ENCODE measurements at places on chromosomes 3 and 15.

DNA sequence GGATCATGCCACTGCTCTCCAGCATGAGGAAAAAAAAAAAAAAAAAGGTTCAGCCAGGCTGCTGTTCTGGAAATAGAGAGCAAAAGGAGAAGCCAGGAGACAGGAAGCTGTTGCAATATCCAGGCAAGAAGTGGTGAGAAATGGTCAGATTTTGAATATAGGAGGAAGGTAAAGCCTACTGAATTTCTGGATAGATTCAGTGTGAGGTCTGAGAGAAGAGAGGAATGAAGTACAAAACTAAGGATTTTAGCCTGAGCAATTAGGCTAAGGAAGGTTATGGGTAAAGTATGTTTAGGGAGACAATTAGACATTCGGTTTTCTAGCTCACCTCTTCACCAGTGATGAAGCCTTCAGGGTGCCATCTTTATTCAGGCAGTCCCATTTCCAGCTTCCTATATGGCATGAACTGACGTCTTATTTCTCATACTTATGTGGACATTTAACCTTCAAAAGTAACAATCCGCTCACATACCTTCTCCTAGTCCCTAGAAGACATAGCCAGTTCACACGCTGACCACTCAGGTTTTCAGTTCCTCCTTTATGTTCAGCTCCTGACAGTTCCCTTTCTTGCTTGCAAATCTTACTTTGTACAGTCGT, 57.2 kb downstream of the KIF9 start:
- peak; percentile 83 for DNase-seq

GRCh38 chr3:148884261-148884660, 19.2 kb downstream of the CPA3 start:
- no peak for DNase-seq

GRCh38 chr3:132161608-132162007, 126.8 kb upstream of the CPNE4 start:
- DNase-seq = no peak

DNA sequence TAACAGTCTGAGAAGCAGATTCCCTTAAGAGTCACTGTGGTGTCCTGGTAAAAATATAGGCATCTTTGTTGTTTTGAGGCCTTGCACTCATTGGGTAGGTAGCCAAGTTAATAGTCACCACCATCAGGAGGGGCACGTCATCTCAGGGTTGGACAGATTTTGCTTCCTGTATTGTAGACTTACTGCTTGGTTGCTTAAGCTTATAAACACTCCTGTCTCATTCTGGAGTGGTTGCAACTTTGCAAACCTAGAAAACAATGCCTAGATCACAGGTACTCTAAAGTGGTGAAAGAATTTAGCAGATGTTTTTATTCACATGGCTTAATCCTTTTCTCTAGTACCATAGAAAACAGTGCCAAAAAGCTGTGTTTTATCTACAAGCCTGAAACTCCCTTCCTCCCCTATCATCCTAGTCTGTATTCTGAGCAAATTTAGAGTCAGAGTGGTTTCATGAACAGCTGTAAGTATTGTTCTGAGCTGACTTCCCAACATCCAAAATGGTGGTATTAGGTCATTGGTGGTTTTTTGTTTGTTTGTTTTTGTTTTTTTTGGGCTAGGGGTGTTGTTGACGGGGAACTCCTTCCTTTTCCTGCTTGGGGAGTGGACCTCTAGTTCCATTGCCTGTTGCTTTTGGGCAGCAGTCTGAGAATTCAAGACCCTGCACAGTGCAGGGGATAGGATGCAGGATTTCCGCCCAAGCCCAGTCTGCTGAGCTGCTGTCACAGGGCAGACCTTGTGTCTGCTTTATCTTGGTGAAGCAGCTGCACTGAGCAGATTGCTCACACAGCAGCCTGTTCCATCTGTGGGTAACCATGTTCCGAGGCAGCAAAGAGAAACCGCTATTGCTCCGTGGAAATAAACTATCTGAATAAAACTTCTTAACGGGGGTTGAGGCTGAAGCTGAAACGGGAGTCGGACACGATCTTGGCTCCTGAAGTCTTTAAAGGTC, 202.0 kb downstream of the AKAP13 start:
- no peak for DNase-seq

GRCh38 chr3:139537361-139537760, 2.2 kb downstream of the RBP1 start:
- DNase-seq = peak; percentile 91

DNA sequence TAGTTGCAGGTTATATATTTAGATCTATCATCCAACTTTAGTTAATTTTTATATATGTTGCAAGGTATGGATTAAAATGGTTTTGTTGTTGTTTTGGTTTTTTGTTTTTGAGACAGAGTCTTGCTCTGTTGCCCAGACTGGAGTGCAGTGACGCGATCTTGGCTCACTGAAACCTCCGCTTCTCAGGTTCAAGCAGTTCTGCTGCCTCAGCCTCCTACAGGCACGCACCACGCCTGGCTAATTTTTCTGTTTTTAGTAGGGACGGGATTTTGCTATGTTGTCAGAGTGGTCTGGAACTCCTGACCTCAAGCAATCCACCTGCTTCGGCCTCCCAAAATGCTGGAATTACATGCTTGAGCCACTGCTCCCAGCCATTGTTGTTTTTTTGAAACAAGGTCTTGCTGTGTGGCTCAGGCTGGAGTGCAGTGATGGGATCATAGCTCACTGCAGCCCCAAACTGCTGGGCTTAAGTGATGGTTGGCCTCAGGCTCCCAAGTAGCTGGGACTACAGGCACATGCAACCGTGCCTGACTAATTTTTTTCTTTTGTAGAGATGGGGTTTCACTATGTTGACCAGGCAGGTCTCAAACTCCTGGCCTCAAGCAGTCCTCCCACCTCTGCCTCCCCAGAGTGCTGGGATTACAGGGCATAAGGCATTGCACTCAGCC, 92.0 kb downstream of the ZNF609 start:
- DNase-seq = no peak

- no peak for DNase-seq
These were observed 28.3 kb downstream of the MKRN2 start for GRCh38 chr3:12585181-12585580.

DNA sequence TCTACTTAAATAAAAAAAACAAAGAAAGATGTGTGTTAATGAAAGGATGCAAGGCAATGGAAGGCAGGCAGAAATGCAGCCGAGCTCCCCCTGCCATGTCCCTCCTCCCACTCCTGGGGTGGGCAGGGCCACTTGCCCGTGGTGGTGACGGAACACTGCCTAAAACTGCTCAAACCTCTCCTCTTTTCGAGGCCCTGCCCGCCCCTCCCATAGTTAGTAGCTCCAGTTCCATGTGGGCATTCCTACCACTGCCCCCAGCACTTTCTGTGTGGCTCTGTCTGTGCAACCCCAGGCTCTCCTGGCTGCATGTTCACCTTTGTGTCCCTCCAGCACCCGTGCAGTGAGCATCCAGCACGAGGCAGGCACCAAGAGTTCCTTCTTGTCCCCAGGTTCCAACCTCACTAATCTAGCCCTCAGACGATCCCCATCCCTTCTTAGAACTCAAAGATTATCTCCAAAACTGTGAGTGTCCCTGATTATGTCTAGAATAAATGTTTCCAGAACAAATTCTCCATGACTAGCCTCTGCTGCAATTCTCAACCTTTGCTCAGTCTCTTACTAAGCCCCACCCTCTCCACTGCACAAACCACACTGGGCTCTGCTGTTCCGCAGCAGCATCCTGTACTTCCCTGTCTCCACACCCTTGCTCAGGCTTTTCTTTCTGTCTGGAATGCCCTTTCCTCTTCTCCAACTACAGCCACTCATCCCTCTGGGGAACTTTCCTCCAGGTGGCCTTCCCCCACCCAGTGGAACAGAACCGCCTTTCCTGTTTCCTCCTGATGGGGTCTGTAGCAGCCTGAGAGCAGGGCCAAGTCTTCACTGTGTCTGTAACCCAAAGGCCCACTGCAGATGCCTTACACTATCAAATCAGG, 32.6 kb upstream of the SPTBN5 start:
- no peak for DNase-seq

DNA sequence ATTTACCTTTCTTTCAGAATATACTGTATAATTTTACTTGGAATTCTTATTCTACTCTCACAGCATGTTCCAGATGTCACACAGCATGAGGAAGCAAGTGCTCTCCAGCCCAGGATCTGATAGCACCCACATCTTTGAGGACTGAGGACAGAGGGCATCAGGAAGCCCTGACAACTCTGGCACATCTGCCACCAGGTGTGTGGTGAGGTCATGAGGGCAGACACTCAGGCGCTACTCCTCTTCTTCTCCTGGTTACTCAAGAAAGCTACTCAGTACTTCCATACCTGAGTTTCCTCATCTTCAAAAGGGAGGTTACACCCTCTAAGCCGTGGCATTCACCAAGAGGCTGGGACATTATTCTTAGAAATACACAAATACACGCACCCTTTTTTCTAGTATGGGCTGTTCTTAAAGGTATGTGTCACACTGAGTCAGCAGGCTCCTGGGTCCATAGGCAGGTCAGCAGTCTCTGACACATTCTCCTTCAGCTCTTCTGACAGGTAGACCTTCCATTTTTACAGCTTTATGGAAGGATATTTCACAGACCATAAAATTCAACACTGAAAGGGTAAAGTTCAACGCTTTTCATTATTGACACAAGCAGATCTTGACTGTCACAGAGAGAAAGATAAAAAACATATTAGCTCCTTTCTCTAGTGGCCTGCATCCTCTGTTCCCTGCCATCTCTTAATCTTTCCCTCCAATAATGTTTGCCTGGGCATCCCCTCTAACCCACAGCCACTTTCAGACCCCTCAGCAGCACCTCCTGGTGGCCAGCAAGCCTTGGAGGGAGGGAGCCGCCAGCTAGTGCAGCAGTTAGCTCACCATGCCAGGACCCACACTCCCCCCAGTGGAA, 103.2 kb upstream of the TJP1 start:
- peak; percentile 76 for DNase-seq

DNA sequence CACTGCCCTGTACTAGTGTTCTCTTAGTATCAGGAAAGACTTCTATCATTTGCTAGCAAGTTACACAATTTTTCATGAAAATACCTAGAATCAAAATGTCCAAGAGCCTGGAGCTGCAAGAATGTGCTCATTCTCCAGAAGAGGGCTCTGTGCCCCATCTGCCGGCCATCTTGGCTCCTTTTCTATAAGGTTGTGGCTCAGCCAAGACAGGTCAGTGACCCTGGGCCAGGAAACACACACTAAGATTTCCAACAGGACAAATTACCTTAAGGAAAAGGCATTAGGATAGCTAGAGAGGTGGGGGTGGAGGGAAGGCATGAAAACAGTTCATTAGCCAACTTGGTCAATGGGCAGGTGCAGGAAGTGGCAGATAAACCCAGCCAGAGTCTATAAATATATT, 20.7 kb downstream of the TIMP4 start:
- no peak for DNase-seq

GRCh38 chr3:98903099-98903498, 1.6 kb upstream of the DCBLD2 start:
- DNase-seq = no peak

DNA sequence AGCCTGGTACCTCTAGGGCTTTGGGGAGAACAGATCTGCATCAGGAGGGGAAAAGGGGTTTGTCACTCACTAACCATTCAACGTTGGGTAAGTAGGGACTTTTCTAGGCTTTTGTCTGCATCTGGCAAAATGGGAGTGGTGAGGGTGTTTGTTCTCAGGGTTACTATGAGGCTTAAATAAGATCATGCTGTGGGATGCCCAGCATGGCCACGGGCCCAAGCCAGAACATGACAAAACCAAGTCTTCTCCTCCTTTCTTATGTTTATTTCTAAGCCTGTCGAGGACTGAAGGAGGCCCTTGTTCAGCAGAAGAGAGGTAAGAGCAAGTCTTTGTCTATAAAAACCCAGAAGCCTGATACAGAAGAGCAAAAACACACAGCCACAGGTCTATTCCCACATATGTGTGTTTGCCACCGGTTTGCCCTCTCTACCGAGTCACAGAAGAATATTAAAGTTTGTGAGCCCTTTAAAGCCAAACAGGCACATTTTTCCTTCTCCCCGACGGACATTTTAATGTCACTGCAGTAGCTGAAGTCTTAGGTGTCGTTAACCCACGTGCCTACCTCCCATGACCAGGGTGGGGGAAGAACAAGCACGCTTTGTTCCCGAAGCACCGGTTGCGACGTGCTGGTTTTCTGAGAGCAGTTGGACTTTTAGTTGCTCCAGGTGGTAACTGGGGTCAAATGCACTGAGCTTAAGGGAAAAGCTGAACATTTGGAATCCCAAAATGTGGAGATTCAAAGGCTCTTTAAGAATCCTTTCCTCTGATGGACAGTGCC, 72.1 kb downstream of the NOX5 start:
- no peak for DNase-seq

GRCh38 chr3:181705086-181705480, 6.6 kb upstream of the SOX2 start:
- DNase-seq = no peak

DNA sequence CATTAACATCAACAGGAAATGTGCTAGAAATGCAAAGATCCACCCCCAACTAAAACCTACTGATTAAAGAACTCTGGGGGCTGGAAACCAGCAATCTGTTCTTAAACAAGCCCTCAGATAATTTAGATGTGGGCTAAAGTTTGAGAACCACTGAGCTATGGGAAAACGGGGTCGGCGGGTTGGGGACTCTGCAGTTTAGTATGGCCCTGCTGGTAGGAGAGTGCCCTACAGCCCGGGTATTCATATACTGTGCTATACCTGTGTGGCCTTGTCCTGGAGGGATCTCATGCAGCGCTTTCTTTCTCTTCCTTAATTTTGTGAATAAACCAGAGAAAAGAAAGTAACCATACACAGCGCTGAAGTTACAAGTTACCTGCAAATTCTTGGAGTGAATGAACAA, 189.7 kb upstream of the GBE1 start:
- no peak for DNase-seq

DNA sequence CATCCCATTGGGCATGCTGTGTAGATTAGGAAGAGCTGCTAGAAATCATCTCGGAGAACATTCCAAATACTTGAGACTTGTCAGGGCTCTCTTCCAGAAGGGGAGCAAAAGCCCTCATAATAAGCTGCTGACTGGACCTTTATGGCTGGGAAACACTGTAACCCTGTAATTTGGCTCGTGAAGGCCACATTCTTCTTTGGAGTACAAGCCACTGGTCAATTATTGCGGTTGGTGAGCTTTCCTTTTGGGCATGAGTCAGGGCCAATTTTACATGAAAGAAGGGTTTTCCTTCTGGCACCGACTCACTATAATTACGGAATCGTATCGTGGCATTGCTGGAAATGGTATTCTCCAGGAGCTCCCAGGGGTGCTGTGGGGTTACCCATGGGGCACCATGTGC, 434.5 kb upstream of the RGMA start:
- peak; percentile 93 for DNase-seq

- DNase-seq = peak; percentile 41
These were observed at the start of gene PAK6 for GRCh38 chr15:40238532-40239403. TSS of gene PAK6 (plus strand) at chr15:40239063. CDS start at chr15:40264786, 25,723 bp downstream.

GRCh38 chr3:55369141-55369847, 117.8 kb downstream of the WNT5A start:
- DNase-seq = no peak

DNA sequence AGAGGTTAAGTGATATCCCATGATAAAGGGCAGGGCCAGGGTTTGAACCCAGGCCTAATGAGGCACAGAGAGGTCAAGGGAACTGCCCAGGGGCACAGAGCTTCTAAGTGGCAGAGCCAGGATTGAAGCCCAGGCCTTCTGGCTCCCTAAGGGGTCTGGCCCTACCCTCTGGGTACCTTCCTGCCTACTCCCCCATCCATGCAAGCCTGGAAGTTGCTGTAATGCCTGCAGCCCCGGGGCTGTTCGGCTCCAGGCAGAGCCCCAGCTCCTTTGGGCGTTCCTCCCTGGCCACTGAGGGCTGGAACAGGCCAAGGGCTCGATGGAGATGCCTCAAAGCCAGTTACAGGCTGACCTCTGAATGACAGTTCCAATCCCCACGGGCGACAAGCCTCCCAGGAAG, 4.5 kb downstream of the GRIP2 start:
- DNase-seq = no peak

- no peak for DNase-seq
These were observed 43.5 kb upstream of the ETV5 start for GRCh38 chr3:186152361-186152798.
